Midbrain (tissue), 1 donor: ENCODE measurements at places on chromosomes 13 and 19.

- DNase-seq: peak; percentile 39
Measured at GRCh38 chr19:11142528-11143171, 12.9 kb downstream of the SPC24 start.

- DNase-seq: no peak
Measured at GRCh38 chr13:81246556-81246955, 905.6 kb upstream of the SPRY2 start.

DNA sequence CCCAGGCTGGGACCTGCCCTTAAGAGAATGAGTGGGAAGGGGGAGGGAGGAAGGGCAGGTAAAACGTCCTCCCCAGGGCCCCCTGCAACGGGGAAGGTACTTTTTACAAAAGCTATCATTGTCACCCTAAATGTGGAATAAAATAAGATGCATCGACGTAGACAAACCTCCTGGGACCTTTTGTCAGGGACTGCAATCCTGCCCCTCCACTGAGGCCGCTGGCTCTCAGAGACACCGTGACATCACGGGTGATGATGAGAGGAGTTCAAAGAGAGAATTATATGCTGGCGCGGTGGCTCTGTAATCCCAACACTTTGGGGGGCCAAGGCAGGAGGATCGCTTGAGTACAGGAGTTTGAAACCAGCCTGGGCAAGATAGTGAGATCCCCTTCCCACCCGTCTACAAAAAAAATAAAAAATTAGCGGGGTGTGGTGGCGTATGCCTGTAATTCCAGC lies 1.8 kb upstream of the MYBPC2 start:
- no peak for DNase-seq

GRCh38 chr13:68304286-68304893 lies 1074.3 kb upstream of the PCDH9 start:
- DNase-seq: peak; percentile 4

DNA sequence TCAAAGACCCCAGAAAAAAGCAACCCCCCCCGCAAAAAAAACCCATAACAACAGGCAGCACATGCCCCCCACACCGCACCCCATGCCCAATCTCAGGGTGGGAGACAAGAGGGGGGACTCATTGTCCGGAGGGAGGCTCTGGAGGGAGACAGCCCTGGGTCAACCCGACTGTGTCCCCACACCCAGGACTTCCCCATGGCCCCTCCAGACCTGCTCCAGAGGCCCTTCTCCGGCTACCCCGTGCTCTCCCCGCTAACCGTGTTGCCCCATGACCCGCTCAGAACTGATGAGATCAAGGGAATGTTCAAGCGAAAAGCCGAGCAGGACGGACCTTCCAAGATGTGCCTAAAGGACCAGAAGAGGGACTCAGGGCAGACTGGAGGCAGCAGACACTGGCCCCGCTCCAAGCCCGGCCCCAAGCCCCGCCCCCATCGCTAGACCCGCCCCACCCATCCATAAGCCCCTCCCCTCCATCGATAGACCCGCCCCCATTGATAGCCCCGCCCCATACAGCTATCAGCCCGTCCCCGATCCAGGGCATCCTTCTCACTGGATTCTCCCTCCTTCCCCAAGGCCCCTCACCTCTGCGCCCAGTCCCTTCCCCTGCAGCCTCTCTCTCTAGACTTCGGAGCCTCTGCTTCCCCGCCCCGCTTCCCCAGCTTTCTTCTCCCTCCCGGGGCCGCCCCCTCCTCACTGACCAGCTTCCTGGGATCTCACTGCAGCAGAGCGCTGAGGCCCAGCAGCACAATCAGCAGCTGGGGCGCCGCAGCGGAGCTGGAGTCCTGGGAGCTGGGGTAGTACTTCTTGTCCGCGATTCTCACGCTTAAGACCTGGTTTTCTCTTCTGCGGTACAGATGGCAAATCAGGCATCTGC lies 2.2 kb downstream of the BST2 start:
- DNase-seq: no peak

DNA sequence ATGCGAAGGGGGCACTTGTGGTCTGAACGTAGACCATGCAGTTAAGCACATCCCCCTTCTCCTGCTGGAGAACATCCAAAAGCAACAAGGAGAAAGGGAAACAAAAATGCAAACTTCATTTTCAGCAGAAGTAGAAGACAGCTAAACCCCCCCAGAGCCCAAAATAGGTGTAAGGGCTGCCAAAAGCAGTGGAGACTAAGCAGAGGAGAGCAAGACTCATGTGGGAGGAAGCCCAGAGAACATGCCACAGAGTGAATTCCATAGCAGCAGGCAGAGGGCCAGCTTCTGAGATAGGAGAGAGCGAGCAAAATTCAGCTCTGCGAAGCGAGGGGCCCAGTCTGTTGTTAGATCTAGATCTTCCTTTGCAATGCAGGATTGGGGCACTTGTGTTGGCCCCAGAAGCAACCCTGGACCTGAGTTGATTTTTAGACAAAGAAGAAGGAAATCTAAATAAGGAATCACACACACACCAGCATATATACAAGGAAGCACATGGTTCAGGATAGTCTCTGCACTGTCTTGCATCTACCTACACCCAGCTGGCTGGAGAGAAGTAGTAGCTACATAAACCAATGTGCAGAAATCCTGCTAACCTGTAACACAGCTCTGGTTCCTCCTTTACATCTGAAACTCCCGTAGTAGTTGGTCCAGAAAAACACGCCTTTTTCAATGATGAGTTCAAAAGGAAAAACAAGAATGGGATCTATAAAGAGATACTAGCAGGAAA lies 199.6 kb downstream of the SPRY2 start:
- DNase-seq: peak; percentile 50

- DNase-seq: no peak
Measured at GRCh38 chr19:872266-872951, 12.9 kb downstream of the CFD start.

- DNase-seq: no peak
Measured at GRCh38 chr13:83048419-83048818, 833.9 kb downstream of the SLITRK1 start.

DNA sequence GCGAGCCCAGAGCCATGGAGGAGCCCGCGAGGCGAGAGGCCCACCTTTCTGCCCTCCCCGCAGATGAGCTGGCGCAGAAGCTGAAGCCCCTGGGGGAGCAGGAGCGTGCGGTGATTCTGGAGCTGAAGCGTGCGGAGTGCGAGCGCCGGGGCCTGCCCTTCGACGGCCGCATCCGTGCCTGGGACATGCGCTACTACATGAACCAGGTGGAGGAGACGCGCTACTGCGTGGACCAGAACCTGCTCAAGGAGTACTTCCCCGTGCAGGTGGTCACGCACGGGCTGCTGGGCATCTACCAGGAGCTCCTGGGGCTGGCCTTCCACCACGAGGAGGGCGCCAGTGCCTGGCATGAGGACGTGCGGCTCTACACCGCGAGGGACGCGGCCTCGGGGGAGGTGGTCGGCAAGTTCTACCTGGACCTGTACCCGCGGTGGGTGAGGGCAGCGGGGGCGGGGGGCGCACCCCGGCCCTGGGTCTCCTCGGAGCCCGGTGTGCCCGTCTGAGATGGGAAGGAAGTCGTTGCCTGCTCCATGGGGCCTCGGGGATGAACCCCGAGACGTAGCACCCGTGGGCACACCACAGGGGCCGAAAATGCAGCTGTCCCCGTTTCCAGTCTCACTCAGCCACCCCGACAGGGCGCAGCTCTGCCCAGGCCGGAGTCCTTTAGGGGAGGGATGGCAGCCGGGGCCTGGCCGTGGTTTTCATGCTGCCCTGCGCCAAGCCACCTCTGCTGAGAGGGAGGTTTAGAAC lies 12.1 kb upstream of the ZNF554 start:
- DNase-seq: no peak

GRCh38 chr13:48232420-48233045 lies 473 bp upstream of the ITM2B start:
- no peak for DNase-seq

DNA sequence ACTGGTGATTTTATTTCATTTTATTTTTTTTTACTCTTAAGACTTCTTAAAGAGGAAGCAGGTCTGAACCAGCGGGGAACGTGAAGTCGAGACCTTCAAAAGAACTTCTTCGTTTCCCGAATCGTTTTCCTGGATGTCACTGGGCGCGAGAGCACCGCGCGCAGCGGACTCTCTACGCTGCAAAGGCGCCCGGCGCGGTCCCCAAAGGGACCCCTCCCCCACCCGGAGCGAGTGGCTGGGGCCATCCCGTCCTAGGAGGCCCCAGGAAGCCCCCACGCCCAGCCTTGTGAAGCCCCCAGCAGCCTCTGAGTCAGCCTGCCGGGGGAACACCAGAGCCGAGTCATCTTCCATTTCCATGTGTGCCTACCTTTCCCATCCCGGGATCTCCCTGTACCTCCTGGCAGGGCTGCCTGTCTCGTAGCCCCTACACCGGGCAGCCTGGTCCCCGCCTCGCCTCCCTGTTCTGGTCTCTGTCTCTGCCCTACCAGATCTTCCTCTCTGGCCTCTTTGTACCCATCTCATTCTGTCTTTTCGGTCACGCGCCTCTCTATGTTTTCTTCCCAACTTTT lies 608 bp downstream of the CD70 start:
- DNase-seq: no peak

DNA sequence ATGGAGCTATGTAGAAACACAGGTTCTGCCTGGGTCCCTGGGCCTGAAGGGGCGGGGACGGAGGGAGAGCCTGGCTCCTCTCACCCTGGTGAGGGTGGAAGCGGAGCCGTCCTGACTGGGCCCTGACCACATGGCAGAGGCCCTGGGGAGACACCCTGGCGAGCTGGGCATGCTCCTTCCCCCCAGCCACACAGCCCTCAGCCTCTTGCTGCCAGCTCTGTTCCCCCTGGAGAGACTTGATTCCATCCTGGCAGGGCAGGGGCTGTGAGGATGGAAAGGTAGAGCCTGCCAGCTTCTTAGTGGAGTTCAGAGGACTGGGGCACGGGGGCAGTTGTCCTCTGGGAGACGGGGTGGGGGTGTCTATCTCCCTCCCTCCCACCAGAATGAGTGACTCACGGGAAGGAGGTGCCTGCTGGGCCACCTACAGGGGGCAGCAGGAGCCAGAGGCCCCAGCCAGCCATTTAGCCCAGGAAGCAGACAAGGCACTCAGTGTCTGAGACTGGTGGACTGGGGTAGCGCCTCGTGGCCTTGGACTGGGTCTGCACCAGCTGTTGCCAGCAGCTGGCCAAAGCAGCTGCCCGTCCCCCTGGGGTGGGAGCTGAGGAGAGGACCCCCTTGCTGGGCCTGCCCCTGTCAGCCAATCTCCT lies 22.8 kb upstream of the RNF17 start:
- no peak for DNase-seq
